ENCODE measurements at places on chromosomes 2 and 18.

DNA sequence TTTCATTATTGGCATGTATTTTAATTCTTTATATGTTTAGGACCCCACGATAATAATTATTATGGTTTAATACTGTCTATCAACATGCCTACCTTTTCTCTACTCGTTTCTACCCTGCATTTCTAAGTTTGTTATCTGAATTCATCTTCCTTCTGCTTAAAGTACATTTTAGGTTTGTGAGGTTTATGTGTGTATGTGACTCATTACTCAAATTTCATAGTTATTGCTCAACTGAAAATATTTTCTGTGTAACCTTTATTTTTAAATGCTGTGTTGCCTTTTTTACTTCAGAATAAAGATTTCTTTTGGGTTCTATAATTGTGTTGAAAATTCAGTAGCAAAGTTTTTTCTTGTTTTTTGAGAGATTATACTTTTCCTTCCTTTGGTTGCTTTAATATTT is 933.9 kb upstream of the LRRTM1 start:
- no peak for DNase-seq

DNA sequence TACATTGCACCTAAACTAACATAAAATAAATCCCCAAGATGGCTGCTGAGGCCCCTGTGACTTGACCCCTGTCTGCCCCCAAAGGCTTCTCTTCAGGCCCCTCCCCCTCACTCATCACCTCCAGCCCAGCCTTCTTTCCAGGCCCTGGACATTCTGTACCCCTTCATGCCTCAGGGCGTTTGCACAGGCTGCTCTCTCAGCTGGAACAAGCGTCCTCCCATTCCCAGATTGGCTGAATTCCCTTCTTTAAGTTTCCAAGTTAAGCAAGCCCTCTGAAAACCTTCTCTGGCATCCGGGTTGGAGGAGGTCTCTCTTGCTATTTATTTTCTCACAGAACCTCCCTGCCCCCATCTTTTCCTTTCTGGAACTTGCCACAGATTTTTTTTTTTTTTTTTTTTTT is 165.2 kb upstream of the BCL2L11 start:
- no peak for DNase-seq

GRCh38 chr2:24021122-24021998 is 11.5 kb downstream of the MFSD2B start:
- no peak for DNase-seq

DNA sequence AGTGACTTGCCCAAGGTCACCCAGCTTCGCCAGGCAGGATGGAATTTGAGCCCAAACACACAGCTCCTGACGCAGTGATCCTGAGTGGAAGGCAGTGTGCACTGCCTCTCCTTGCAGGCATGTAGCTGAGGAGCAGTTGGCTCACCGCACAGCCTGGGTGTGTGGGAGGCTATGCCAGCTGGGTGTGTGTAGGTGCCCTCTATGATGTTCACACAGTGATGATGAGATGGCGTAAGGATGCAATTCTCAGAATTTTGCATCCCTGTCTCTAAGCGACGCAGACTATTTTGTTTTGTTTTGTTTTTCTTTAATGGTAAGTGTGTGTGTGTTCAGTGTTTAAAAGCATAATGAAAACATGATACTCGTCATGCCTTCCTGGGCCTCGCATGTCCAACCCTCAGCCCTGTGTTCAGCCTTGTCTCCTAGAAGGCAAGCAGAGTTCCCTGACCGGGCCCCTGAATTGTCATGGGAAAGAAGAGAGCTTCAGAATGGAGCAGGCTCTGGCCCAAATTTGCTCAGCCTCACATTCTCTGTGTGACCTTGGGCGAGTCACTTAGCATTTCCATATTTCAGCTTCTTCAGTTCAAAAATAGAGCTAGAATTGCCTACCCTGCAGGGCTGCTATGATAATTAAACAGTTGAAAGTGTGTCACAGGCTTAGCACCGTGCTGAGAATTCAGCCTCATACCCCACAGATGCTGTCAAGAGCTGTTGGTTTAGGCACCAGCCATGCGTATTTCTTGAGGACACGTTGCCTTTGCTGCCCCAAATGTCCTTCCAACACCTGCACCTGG is 603.6 kb upstream of the RAB6C start:
- DNase-seq: no peak

GRCh38 chr2:241936457-241937133 is 67.1 kb downstream of the RTP5 start:
- no peak for DNase-seq

DNA sequence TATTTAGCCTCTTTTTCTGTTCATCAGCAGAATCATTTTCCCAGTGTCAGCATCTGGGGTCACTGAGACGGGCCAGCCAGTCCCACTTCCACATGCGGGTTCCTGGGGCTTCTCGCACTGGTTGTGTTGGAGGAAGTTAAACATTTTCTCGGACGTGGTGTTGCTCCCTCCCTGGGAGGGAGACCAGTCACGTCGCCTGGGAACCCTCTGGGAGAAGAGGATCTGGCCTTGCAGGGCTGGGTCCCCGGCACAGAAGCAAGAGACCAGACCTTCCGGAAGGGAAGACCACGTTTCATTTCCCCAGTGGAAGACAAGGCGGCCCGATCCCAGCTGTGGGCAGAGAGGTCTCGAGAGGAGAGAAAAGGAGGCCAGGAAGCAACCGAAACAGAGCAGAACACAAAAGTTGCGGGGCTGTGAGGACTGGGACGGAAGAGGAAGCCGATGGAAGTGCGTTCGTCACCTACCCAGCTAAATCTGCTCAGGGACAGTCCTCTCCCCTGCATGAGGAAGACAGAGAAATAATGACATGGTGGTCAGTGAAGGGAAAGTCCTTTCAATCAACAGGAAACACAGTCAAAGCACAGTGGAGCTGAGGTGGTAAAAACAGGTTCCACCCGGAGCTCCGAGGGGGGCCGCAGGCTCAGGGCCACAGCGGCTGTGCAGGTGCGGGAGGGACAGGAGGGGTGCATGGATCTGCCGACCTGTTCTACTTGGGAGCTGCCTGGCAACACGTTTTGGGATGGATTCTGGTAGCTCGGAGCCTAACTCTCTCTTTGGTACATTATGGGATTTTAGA is 144.4 kb downstream of the MBP start:
- DNase-seq: no peak

GRCh38 chr2:25127646-25128045 is 40.7 kb downstream of the POMC start:
- no peak for DNase-seq

DNA sequence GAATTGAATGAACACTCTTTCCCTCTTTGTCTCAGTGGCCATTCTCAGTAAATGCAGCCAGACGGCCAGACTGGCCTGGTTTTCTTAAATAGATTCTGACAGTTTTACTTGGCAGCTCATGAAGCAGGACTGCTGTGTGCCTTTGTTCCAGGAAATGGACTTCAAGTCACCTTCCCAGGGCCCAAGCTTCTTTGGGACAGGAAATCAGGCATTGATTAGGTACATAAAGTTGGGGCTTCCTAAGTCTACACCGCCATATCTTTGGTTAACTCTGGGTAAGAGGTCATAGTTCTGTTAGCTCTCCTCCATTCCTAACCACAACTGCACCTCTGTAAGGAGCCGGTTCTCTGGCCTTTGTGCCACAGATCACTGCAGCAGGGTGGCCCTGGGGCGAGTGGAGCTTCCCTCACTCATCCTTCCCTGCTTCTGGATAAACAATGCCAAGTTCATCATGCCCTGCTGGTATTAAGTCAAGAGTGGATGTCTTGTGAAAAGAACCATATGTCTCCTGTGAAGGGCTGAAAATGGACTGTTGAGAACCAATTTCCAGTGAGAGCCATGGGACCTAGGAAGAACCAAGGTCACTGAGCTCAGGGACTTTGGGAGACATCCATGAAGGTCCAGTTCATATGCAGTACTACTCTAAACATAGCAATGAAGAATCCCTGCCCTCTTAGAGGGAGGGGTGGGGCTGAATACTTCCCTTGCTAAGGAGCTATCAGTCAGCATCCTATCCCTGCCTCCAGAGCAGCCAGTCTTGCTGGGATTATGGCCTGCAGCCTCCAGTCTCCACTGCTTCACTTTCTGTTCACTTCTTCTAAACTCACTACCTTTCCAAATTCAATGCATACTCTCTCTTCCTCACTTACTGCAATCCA is 122.6 kb upstream of the XPO1 start:
- DNase-seq: no peak

DNA sequence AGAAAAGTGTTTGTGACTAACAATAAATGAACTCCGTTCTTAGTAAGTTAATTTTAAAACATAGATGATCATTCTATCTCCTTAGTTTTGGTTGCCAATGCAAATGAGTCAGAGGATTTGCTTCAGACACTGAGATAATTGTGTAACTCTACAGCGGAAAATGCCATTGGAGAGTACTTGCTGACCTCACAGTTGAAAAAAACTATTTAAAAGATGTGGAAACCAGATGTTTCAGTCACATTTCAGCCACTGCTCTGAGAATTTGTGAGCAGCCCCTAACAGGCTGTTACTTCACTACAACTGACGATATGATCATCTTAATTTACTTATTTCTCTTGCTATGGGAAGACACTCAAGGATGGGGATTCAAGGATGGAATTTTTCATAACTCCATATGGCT is at the start of gene TNFAIP6:
Gene TNFAIP6, plus strand, starts transcription at position 234 of the 400 bp plus-strand sequence. Its CDS starts 75 bp downstream, at position 309.
- DNase-seq: no peak

DNA sequence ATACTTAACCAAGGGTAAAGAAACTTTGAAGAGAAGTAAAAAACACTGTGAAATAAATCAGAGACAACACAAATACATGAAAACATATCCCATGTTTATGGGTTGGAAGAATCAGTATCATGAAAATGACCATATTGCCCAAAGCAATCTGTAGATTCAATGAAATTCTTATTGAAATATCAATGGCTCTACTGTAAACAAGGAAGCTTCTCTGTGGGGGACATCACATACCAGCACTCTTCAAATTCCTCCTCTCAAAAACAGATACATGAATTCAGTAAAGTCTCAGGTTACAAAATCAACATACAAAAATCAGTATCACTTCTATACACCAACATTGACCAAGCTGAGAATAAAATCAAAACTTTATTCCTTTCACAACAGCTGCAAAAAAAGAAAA is 63.5 kb upstream of the CNTNAP5 start:
- DNase-seq: no peak

GRCh38 chr2:64062840-64063239 is 43.6 kb upstream of the VPS54 start:
- no peak for DNase-seq

DNA sequence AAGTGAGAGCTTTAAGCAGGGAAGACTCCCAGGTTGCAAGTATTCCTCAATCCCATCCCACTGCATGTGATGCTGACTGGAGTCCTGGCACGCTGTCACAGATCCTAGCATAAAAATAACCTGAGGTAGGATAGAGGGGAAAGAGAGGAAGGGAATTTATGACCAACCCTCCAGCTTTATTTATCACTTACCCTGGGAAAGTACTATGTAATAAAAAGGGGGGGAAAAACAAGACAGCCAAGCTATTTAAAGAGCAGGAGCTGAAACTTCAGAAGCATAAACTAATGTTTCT is 122.2 kb downstream of the SLC8A1 start:
- no peak for DNase-seq

- DNase-seq: no peak
Observed at GRCh38 chr18:38611036-38611964, 1045.7 kb upstream of the CELF4 start.

DNA sequence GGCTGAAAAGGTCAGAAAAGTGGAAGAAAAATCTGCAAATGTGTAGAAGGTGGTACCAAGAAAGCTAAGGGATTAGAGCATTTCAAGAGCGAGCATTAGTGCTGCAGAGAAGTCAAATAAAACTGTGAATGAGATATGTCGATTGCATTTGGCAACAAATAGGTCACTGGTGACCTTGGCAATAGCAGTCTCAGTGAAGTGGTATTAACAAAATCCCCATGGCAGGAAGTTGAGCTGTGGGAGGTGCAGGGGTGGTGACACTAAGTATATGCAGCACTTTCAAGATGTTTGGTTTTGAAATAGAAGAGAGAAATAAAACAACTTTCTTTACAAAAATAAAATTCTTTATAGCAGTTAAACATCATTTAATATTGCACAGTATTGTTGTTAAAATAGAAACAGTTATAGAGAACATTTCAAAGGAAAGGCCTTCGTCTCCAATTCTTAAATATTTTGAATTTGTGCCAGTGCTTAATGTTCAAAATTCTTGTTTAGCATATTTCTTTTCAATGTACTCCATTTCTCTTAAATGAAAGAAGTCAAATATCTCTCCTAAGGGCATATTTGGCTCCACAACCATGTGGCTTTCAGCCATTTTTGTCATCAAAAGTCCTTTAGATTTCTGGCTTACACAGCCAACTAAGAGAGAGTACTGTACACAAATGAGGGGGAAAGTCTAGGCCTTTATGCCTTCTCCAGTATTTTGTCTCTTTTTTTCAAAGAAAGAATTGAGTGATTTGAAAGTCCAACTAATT is 443.0 kb upstream of the MMADHC start:
- no peak for DNase-seq

DNA sequence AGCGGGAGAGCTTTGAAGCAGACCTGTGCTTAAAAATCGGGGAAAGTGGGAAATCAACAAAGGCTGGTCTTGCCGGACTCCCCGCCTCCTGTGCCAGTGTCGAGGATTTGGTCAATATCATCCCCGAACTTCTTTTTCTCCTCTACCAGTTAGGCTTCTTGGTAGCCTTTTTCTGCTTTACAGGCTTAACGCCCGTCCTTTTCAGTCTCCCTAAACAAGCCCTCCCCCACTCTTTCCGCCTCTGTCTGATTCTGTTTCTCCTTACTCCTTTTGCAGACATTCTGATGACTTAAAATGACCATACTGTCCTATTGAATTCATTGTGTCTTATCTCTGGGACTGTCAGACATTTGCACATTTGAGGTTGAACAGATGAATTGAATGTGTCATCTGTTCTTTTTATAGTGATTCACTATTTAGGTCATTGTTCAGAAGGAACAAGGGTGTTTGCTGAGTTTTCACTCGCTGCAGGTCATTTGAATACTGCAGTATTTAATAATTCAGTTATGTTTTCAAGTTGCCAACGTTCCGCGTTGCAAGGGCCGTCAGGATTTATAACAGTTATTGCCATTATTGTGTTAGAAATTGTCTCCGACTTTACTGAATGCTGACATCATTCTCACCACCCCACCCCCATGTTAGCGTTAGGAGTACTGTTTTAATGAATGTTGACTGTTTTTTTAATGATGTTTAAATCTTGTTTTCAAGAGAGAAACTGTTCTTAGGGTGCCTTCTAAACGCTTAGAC is 1.1 kb downstream of the ITGAV start:
- DNase-seq: peak; percentile 21

- DNase-seq: no peak
Observed at GRCh38 chr2:23241121-23241520, 143.9 kb upstream of the KLHL29 start.

DNA sequence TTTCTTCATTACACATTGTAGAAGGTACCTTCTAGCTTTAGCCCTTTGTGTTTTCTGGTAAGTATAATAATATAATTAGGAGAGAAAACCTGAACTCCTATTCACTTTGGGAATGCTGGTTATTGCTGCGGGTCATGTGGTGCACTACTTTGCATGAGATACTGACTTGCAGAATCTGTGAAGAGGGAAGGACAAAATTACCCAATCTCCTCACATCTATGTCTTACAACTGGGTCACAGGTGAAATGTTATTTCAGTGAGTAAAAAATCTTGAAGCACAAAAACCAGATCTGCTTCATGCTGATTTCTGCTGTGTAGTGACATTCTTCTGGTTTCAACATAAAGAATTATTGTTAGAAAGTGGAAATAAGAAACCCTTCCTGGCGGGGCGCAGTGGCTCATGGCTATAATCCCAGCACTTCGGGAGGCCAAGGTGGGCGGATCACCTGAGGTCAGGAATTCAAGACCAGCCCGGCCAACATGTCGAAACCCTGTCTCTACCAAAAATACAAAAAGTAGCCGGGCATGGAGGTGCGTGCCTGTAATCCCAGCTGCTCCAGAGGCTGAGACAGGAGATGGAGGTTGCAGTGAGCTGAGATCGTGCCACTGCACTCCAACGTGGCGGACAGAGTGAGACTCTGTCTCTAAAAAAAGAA is 211.0 kb upstream of the REG3G start:
- no peak for DNase-seq

- DNase-seq: no peak
Observed at GRCh38 chr2:134869946-134870736, 31.7 kb downstream of the ACMSD start.

Measured in H54 (cell line).